Activated gamma-delta T cell treated with Interleukin-2 at 50 U/mL for 16 hours (primary cell): ENCODE measurements at places on chromosomes 5 and 9.

GRCh38 chr5:174951151-174951780 lies 226.9 kb downstream of the MSX2 start:
- peak; percentile 42 for DNase-seq

DNA sequence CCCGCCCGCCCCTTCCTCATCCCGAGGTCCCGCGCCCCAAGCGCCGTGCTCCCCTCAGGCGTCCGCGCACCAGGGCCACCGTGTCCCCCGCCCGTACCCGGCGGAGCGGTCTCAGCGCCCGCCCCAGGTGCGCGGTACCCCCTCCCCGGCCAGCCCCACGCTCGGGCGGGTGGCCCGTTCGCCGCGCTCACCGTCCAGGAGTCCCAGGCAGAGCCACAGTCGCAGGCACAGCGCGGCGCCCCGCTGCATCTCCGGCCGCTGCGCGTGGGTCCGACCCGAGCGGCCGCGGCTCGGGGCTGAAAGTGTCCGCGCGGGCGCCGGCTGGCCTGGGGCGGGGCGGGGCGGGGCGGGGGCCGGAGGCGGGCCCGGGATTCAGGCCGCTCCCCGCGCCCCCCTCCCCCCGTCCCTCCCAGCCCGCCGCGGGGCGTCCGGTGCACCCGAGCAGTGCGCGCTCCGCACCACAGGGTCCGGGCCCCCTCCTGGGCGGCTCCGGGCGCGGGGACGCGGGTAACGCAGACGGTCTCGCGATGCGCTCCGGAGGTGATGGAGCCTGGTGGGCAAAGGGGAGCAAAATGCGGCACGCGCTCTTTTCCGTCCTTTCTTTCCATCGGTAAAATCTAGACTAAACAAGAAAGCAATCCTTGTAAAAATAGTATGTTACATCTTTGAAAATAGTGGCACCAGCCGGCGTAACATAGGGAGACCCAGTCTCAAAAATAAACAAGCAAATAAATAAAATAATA lies at the start of gene FLT4:
Gene FLT4 (minus strand): TSS at position 304 of the 743 bp plus-strand sequence. CDS start 55 bp downstream, at position 249.
- no peak for DNase-seq

DNA sequence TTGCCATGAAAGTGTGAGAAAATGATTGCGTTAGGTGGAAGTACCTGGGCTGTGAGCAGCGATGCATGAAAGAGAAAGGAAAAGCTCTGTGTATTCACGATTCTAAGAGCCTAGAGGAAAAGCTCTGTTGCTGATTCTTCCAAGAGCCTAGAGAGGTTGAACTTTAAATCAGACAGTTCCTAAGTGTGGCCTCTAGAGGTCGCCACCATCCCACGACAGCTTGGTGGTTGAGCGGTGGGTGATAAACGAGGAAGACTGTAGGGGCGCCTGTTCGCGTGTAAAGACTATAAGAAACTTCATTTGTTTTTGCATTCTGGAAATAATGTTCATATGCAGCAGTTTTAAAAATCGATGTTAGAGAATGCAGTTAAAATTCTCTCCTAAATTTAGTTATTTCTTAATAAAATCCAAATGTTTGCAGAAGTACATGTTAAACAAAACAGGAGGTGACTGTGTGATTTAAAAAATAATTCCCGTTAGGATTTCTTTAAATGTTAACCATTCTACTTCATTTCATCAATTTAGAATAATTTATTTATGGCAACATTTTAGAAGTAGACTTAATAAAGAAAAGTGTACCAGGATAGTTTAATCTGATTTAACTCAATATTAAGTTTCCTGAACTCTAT lies 107.7 kb downstream of the TENT4A start:
- no peak for DNase-seq

GRCh38 chr9:121670431-121670830 lies 19.0 kb downstream of the DAB2IP start:
- DNase-seq: no peak

DNA sequence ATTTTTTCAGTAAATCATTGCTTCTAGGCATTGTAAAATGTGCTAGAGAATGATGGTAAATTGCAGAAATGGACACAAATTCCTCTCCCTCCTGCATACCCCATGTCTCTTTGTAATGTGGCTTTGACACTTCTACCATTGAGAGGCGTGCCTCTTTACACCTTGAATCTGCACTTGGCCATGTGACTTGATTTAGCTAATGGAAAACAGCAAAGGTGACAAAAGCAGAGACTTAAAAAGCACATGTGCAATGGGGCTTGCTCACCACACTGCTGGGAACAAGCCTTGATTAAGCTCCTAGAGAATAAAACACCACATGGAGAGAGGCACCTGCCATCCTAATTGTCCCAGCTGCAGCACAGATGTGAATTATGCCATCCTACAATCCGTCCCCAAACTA lies 69.9 kb upstream of the NAA35 start:
- no peak for DNase-seq

- no peak for DNase-seq
These were observed 28.5 kb downstream of the SPINK5 start for GRCh38 chr5:148091991-148092964.

DNA sequence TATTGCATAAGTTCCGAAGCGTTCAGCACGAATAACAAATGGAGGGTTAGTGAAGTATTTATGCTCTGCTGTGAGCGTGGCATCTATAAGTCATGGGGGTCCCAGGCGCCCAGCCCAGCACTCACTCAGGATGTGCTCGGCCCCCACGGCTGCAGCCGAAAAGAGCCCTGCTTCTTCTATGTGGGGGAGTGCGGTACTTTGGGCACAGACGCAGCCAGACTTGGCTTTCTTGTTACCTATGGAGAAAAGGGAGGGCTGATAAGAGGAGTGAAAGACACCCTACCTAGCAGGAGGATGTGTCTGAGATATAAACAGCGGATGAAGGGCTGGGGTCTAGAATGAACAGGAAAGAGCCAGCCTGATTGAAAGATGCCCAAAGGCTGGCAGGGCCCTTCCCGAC lies 51.4 kb downstream of the MRPL36 start:
- no peak for DNase-seq

DNA sequence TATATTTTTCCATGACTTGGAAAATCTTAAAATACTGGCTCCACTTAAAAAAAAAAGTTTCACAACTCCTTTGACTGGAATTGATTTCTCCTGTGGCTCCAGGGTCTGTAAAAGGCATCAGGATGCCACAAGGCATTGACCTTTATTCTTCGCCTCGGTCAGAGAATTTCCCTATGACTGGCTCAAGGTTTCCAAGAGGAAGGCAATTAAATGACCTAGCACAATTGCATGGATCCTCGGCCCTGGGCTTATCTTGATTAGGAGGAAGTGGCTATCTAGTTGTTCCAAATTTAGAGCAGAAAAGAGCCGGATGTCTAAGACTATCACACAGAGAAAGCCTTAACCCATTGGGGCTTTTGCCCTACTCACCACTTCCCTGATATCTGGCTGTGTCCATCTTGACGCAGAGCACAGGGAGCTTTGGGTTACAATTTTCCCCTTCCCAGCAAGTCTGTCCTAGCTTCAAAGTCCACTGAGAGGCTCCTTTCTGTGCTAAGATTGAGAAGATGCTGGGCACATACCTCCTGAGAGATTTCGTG lies 56.9 kb upstream of the COL15A1 start:
- no peak for DNase-seq

DNA sequence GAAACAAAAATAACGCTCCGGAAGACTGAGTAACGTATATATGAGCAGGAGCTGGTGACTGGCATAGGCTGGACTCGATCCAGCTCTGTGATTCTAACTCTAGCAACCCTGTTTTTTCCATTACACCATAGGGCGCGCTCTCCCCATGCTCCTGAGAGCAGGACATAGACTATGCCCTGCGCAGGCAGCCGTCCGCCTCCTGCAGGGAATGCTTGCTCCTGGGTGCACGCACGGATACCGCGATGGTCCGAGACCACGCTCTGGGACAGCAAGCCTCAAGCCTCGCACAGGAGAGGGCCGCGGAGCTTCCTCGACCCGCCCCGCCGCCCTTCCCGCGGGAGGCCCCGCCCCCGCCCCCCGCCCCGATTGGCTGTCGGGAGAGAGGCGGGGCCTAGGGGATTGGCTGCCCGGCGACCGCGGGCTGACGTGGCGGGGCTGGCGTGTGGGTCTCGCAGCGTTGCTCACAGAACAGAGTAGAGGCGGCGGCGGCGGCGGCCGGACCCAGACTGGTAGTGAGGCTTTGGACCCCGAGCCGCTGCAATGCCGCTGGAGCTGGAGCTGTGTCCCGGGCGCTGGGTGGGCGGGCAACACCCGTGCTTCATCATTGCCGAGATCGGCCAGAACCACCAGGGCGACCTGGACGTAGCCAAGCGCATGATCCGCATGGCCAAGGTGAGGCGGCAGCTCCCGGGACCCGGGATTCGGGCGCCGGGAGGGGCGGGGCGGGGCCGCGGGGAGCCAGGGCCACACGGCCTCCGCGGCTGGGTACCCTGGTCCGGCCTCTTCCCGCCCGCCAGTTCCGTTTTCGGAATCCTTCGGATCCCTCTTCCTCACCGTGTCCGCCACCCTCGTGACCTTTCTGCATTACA lies at the start of gene NANS:
Gene NANS (plus strand): TSS at position 464 of the 869 bp plus-strand sequence. CDS start 77 bp downstream, at position 541.
- DNase-seq: peak; percentile 90
